ENCODE measurements at places on chromosomes 1 and 21.
A peak's percentile ranks its signal among the peaks of the same experiment; 100 is the strongest.

- no peak for DNase-seq
These were observed 648.0 kb upstream of the PLXNA2 start for GRCh38 chr1:208892147-208892546.

DNA sequence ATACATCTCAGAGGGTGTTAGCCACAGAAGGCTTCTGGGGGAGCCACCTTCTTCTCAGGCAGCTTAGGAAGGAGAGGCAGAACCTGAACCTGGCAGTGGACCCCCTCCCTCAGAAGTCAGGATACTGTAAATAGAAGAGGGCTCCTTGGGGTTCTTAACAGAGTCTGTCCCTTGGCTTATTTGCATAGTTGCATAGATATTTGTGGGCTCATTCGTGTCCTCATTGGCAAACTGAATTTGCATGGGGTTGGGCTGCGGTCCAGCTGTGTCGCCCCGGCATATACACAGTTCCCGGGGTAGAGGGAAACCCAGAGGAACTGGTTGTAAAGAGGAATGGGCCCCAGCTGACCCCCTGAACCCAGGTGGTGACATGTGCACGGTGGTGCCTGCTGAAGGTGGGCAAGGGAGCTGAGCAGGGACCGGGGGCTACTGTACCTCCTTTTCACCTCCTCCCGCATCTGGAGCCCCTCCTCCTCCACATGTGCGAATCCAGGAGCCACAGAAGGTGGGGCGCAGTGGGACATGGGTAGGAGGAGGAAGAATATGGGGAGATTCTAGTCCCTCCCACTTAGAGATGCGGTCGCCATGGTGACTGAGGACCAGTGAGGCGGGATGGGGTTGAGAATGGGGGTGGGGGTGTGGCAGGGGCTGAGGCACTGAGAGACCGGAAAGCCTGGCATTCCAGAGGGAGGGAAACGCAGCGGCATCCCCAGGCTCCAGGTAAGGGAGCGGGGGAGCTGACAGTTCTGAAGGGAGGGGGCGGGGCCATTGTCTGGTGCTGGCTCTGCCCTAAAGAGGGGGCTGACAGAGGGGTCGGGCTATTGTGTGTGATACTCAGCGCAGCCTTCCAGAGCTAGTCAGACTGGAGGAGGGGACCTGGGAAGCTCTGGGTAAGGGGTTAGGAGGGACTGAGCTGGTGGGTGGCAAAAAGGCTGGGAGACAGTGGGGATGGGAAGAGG lies 3.7 kb upstream of the SEMA4A start:
- DNase-seq = no peak

GRCh38 chr21:20259031-20259867 lies 739.0 kb upstream of the NCAM2 start:
- DNase-seq = no peak

DNA sequence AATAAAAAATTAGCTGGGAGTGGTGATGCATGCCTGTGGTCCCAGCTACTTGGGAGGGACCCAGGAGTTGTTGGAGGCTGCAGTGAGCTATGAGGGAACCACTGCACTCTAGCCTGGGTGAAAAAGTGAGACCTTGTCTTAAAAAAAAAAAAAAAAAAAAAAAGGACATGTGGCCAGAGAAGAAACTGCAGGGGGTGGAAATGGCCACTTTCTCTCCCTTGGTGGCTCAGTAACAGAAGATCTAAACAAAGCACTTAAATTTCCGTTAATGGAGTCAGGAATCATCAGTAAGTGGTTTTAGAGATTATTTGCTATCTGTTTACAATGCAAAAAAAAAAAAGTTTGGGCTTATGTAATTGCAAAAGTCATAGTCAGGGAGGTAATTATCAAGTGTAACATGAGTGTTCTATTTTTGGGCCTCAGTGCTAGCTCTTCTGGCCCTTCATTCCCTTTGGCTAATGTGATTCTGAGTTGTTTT lies 19.3 kb upstream of the OPRD1 start:
- DNase-seq = no peak

DNA sequence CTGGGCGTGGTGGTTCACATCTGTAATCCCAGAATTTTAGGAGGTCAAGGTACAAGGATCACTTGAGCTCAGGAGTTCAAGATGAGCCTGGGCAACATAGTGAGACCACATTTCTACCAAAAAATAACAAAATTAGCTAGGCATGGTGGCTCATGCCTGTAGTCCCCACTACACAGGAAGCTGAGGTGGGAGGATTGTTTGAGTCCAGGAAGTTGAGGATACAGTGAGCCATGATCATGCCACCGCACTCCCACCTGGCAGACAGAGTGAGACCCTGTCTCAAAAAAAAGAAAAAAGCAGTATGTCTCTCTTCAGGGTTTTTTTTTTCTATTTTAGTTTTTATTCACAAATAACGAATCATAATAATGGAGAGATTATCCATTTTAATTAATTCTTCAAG lies 233.7 kb upstream of the DMRTA2 start:
- no peak for DNase-seq

DNA sequence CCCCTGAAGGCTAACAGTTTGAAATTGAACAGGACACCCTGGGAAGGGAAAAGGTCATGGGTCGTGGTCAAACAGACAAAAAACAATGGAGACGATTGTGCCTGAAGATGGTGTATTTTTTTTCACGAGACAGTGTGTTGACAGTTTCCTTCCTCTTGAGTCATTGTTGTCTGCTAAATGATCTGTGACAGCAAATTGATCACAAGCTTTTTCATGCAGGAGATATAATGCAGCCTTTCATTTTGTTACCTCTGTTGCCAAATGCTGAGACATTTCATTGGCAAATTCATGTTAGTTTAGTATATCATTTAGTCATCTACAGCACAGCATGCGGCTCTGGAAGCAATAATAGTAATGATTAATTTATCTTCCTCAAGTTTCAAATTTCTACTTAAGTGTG lies 27.7 kb downstream of the UBE2U start:
- DNase-seq = no peak

GRCh38 chr1:119225831-119226230 lies 85.4 kb upstream of the WARS2 start:
- DNase-seq = no peak

- DNase-seq = peak; percentile 55
These were observed 88.4 kb downstream of the SDCCAG8 start for GRCh38 chr1:243343970-243344937.

DNA sequence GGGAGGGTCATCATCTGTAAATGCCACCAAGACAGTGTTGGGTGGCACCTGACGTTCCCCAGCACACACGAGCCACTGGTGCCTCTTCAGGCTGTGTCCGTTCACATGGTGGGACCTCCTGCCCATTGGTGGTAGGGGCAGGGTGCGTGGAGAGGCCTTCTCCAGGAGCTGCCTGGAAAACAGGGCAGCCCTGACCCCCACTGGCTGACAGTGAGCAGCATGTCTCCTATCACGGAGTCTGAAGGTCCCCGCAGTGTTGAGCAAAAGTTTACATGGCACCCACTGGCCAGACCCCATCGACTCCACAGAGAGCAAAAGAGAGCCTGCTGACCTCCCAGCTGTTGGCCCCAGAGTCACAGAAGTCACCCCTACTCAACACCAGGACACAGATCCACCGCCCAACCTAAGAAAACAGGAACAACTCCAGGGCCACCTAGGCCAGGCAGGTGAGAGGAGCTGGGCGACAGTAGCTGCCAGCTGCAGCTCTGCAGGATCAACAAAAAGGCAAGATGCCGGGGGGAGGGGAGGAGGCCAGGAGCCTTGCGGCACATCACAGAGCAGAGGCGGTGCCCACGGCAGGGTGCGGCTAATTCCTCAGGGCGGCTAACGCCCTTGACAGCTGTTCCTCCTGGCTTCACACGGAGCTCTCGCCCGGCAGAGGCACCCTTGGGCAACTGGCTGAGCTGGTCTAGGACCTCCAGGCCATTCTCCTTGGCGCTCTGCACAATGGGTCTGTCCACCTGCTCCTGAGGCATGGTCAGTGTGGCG lies 14.4 kb upstream of the IFI6 start:
- DNase-seq = peak; percentile 62

GRCh38 chr1:7373876-7374562 lies 397.1 kb upstream of the VAMP3 start:
- no peak for DNase-seq

All from D341Med (cell line).